ENCODE measurements at places on chromosomes 5 and 9. TPM values are rescaled to one million over a fixed set of nuclear protein-coding genes. Genes with fewer than 3 reads are reported as not detected.

The SPINK1 gene
- total RNA-seq, result not detected

The C5orf46 gene
- total RNA-seq, result not detected

The LCN6 gene
- total RNA-seq, result not detected

DNA sequence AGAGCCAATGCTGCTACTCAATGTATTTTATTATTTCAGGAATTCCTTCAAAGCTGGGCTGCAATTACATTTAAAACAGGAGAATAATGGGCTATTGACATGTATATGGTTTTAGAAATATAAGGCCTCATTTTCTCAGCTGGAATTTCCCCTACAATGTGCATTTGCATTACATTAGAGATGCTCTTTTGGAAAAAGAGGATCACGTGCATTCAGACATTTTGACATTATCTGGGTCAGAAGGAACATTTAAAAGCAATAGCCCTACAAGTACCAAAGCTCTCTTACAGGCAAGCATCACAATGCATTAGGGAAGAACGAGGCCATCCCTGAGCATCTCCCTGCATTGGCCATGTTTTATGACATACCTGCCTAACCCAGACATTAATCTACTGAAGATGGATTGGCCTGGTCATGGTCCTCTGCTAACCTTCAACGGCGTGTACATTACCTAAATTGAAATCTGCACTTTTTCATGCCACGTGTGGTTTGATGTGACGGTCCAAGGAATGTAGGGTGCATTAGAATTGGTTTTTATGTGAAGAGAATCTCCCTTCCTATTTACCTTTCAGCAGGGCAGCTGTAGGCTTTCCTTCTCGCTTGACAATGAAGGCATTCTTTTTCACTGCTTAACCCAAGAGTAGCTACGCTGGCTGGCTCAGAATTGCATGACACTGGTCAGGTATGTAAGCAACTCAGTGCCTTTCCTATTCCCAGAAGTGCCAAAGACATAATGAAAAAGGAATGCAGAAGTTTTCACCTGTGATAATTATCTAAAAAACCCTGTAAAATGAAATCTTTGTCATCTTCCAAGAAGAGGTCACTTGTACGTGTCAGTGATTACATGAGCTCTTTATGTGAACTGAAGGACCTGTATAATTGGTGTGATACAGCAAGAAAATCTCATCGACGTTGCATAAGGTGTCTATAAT, 212.3 kb upstream of the MPDZ start:
- no peaks in the 10 kb centered on the region for H3K4me1 ChIP-seq
- no peak overlapping the region for H3K4me3 ChIP-seq
- no peaks in the 10 kb centered on the region for H3K36me3 ChIP-seq
- no peak for DNase-seq

DNA sequence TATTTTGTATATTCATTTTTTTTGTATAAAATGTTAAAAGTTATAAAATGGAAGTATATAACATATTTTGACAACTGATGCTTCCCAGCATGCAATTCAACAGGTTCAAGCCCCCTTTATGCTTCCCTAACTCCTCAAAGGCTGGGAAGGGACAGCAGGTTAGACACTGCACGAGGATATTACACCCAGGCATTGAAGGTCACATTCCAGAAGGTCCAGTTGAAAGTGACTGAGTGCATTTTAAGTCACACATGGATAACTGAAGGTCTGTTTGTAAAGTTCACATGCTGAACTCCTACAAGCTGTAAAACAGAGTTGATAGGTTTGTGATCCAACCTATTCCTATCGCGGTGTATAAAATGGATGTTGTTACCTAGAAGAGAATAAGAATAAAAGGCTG, 13.6 kb downstream of the PRXL2C start:
- no peaks in the 10 kb centered on the region for H3K27me3 ChIP-seq
- DNase-seq, result no peak
- no peak overlapping the region for H3K4me3 ChIP-seq
- H3K4me1 ChIP-seq, result peaks cover 6% of the 10 kb centered on the region
- no peak overlapping the region for H3K27ac ChIP-seq
- peaks cover 4% of the 10 kb centered on the region for H3K36me3 ChIP-seq

DNA sequence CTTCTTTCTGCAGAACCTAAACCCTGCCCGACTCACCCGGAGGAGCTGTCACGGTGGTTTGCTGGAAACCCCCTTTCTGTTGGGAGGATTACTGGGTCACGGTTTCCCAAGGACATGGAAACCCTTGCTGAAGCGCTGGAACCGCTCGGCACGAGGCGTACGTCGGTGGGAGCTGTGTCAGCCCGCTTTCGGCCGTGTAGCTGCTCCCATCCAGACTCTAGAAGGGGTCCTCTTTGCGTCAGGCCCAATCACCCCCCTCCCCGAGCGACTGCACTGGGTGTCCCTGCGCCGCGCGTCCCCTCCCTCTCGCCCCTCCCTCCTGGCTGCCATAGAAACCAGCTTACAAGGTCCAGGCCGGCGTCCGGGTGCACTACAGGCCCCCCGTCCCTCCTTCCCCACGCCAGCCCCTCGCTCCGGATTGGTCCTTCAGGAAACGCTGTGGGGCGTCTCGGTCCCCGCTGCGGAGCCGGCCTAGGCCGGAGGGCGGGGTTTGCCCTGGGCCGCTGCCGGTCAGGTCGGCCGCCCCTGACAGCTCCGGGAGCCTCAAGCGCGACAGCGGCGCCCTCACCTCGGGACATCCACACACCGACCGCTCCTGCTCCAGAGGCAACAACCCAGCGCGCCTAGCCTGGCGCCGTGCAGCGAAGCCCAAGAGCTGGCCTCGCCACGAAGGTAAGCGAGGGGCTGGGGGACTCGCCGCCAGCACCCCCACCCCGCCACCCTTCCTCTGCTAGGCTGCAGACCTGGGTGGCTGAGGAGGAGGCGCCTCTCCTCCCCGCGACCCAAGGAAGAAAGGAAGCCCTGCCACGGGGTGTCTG, at the start of gene NIM1K:
Gene NIM1K, plus strand, starts transcription at position 486 of the 818 bp plus-strand sequence. CDS start 53,551 bp downstream, outside the sequence.
- no peaks in the 10 kb centered on the region for H3K36me3 ChIP-seq
- H3K4me1 ChIP-seq, result peaks cover 4% of the 10 kb centered on the region
- DNase-seq, result peak; percentile 68
- H3K4me3 ChIP-seq, result peak within 1 kb of the TSS; percentile 56
